ENCODE measurements at places on chromosomes 4 and X.

DNA sequence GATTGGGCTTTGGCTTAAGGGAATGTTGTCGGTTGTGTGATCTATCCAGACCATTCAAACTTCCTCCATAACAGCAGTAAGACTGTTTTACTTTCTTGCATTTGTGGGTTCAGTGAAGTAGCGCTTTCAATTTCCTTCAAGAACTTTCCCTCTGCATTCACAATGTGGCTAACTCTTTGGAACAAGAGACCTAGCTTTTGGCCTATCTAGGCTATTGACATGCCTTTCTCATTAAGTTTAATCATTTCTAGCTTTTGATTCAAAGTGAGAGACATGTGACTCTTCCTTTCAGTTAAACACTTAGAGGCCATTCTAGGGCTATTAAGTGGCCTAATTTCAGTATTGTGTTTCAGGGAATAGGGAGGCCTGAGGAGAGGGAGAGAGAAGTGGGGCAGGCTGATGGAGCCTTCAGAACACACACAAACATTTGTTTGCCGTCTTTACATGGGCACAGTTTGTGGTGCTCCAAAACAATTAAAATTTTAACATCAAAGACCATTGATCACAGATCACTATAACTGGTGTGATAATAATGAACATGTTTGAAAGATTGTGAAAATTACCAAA, 34.1 kb downstream of the ADH5 start:
- no peak for DNase-seq

GRCh38 chrX:65846974-65847373, 179.5 kb downstream of the MSN start:
- no peak for DNase-seq

- DNase-seq: no peak
These were observed 506.1 kb downstream of the RPA4 start for GRCh38 chrX:97389761-97390192.

- no peak for DNase-seq
These were observed 1320.1 kb downstream of the RPA4 start for GRCh38 chrX:98203800-98204199.

DNA sequence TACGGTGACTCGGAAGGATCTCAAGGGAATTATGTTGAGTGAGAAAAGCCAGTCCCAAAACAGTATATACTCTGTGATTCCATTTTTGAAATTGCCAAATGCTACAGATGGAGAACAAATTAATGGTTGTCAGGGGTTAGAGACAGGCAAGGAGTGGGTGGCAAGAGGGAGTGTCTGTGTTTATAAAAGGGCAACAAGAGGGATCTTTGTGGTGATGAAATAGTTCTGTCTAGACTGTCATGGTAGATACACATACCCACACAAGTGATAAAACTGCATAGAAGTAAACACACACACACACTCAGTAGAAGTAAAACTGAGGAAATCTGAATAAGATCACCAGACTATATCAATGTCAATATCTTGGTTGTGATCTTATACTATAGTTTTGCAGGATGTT, 92.7 kb downstream of the CD99L2 start:
- no peak for DNase-seq

DNA sequence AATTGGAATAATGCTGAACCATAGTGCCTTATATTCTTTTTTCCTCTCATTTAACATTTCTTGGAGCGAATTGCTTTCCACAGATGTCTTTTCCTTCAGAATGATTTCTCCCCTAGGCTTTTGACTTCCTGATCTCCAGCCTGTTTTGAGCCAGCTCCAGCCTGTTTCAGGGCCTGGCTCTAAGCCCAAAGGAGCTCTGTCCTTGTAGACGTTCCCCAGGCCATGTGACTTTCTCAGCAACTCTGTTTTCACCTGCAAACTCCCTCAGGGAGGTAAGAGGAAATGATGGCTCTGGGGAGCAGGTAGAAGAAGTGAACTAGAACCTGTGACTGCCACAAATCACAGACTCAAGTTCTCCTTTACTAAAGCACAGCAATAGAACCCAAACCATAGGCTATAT, 89.1 kb downstream of the AKAP4 start:
- DNase-seq: no peak

All from activated CD8-positive, alpha-beta memory T cell treated with anti-CD3 and anti-CD28 coated beads for 4 hours (primary cell).